ENCODE measurements at places on chromosomes 13 and 19.

- no peak for DNase-seq
Observed at GRCh38 chr13:94784066-94784465, 71.7 kb upstream of the SOX21 start.

DNA sequence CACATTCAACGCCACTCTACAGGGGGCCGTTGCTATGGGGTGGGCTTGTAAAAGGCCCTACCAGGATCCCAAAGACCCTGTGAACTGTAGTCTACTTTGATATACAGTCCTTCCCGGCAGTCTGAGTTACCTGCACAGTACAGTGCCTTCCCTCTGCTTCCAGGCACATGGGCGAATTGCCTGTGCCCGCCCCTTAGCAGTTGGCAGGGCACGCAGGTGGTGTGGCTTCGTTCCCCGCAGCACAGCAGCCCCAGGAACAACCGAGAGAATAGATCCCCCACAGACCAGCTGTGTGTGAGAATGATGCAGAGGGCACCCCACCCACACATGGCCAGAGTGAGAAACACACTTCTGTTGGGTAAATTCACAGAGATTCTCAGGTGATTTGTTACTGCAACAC lies 60.6 kb downstream of the MRPL57 start:
- DNase-seq, result no peak

DNA sequence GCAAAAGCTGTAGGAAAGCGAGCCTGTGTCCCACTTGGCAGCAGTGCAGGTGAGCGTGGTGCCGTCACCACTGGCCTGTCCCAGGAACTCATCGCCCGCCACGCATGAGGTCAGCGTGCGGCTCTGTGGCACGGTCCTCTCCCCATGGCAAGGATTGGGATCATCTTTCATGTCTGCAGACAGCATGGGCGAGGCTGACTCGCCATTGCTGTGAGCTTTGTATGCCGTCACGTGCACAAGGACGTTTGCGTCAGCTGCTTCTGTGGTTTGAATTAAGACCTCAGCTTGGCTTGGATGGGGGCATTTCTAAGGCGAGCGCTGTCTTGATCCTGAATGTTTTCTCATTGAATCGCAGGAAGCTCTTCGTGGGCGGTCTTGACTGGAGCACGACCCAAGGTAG lies 9.8 kb downstream of the DAZAP1 start:
- no peak for DNase-seq

GRCh38 chr13:107347641-107348369 lies 779.9 kb upstream of the ARGLU1 start:
- DNase-seq, result no peak

DNA sequence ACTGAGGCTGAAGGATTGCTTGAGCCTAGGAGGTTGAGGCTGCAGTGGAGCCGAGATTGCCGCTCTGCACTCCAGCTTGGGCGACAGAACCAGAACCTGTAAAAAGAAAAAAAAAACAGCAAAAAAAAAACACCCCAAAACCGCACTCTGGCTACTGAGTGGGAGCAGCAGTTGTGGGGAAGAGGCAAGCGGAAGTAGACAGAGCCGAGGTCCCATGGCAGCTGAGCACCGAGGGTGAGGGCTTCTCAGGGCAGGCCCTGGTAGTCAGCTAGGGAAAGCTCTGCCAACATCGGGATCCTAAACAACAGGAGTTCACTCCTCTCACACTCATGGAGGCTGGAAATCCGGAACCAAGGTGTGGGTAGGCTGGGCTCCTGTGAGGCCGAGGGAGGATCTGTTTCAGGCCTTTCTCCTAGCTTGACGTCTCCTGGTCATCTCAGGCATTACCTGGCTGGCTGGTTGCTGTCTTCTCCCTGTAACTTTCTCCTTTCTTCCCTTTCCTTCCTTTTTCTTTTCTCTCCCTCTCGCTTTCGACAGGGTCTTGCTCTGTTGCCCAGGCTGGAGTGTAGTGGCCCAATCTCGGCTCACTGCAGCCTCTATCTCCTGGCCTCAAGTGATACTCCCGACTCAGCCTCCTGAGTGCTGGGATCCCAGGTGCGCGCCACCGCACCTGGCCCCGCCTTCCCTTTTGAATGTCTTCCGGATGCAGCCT lies 15.8 kb upstream of the LATS2 start:
- DNase-seq, result no peak

DNA sequence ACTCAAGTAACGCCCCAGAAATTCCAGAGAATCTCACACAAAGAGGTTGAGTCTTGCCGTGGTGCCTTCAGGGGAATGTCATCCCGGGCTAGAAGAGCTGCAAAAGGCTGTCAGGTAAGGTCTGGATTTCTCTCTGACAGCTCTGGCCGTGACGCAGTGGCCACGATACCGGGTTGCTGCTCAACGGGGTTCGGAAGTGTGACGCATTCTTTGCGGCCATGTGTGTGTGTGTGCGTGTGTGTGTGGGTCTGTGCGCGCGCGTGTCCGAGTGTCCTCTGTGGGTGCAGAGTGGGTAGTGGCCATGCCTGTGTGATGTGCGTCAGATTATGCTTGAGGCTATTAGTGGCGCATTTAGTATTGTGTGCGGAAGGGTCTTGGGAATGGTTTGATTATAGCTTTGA lies 306 bp downstream of the ZNF540 start:
- DNase-seq, result no peak

- DNase-seq, result no peak
Observed at GRCh38 chr13:108711386-108711785, 82.0 kb downstream of the MYO16 start.

GRCh38 chr13:57724486-57725272 lies 93.1 kb downstream of the PCDH17 start:
- peak; percentile 57 for DNase-seq
